Ascending aorta (tissue), 2 donors: ENCODE measurements at places on chromosomes 2 and 18.

DNA sequence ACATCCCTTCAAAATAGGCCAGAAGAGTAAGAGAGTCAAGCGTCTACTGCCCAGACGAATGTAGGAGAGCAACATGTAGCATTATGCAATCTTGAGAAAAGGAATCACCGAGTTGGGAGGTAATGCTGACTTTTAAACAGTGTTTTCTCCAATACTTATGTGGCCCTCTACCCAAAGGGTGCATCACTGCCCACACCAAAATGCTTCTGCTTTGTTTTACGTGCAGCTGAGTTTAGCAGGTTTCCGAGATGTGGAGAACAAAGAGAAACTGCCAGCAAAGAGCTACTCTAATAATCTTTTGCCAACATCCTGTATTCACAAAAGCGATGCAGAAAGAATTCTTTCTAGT lies 63.4 kb upstream of the ZEB2 start:
- DNase-seq, result no peak

DNA sequence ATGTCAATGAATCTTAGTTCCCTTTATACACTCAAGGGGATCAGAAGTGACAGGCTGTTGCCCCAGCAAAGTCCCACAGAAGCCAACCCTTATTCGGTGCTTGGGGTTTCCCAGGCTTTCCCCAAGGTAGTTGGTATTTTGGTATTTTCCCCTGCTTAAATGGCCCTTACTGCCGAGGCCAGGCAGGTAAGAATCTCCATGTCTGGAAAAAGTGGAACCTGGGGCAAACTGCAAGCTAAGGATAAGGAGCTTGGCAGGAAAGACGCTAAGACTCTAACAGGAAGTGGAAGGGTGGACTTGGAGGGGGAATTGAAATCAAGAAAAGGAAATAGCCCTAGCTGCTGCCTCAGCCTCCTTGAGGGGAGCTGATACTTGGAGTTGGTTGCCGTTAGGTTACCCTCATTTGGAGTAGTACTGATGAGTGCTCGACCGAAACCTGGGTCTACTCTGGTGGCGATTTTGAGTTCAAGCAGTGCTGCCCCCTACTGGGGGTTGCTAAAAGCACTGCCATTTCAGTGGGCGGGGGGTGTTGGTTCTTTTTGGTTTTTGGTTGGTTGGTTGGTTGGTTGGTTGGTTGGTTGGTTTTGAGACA lies 3.3 kb upstream of the GPBAR1 start:
- no peak for DNase-seq

- DNase-seq, result no peak
These were observed 124.3 kb downstream of the XRCC5 start for GRCh38 chr2:216233281-216233995.

- no peak for DNase-seq
These were observed 50.8 kb downstream of the RTTN start for GRCh38 chr18:70154591-70155194.

GRCh38 chr2:153871231-153872221 lies at the start of gene GALNT13:
GALNT13 (plus strand) TSS chr2:153871922.
- no peak for DNase-seq

GRCh38 chr2:220053919-220054318 lies 426.5 kb downstream of the SLC4A3 start:
- no peak for DNase-seq

- DNase-seq, result no peak
These were observed 105.0 kb downstream of the FIGN start for GRCh38 chr2:163630836-163631235.

DNA sequence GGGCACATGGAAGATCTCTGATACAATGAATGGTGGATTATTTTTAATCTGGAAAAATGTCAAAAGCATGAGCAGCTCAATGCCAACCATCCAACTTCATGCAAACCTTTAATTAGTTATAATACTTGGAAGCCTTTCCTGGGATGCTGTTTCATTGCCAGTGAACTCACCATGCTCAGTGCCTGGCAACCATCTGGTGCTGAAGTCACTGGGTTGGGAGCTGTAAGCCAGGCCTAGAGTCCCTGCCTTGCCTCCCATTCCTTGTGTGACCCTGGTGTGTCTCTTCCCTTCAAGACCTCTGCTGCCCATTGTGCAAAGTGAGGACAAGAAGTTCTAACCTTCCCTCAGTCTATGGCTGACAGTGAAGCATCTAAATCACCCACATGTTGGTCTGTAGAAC lies 458.7 kb downstream of the RNF144A start:
- DNase-seq, result no peak

DNA sequence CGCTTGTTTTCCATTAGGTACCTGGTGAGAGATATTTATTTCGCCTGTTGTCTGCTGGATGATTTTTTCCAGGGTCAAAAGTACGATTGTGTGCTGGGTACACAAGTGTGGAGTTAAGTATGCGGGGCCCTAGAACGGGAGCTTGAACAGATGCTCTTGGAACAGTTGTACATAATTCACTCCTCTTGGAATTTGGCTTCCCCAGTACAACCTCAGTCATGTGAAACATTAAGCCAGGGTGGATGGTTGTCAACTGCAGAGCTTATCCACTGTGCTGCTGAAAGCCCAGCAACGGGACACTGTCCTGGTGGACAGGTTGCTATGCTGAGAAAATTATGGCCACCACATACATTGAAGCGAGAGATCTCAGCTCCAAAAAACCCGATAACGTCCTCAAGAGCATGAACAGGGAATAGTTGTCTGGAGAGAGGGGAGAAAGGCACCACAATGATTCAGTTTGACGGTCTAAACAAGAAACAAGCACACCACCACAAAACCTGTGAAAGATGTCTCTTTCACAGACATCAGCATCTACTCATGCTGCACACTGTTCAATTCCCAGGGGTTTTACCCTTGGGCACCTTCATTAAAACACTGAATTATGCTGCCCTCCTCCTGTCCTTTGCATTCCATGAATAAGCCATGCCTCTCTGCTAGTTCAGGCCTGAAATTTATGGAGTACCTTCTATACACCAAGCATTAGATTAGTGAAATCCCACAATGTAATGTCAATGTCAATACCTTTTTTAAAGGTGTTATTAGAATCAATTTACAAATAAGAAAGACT lies 176.8 kb upstream of the TRIB2 start:
- no peak for DNase-seq

- no peak for DNase-seq
These were observed 660.5 kb downstream of the LRRTM4 start for GRCh38 chr2:76861708-76862107.

- no peak for DNase-seq
These were observed 811 bp downstream of the ADD2 start for GRCh38 chr2:70767079-70767698.

- no peak for DNase-seq
These were observed 34.0 kb downstream of the UGP2 start for GRCh38 chr2:63875559-63876245.

GRCh38 chr18:7367336-7367735 lies 136.4 kb downstream of the LRRC30 start:
- no peak for DNase-seq

DNA sequence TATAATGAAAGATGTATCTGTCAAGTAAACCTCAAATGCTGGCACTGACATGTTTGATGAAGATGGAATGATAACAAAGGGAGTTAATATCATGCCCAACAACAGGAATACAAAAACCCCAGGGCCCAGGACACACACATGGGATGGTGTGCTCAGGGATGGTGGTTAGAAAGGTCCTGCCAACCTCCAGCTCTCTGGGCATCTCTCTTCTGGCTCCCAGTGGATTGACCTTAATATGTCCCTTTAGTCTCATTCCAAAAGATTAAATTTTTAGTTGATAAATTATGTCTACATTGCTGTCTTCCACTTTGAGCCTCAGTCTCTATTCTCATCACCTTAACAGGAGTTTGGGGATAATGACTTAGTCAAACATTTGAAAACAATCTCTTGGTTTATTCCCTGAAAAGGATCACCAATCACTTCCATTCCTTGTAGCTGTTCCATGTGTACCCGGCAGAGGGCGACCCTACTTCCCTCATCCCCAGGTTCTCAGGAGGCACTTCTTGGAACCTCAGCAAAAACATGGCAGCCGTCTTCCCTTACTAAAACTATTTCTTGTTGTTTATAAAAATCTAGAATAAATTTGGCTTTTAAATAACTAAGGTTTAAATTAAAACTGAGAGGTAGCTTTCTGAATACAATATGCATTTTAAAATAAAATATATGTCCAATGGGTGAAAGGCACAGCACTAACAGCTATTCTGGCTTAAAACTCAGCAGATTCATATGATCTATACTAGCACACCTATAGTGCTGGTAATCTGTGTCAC lies 29.6 kb downstream of the MCEE start:
- DNase-seq, result peak; percentile 70

DNA sequence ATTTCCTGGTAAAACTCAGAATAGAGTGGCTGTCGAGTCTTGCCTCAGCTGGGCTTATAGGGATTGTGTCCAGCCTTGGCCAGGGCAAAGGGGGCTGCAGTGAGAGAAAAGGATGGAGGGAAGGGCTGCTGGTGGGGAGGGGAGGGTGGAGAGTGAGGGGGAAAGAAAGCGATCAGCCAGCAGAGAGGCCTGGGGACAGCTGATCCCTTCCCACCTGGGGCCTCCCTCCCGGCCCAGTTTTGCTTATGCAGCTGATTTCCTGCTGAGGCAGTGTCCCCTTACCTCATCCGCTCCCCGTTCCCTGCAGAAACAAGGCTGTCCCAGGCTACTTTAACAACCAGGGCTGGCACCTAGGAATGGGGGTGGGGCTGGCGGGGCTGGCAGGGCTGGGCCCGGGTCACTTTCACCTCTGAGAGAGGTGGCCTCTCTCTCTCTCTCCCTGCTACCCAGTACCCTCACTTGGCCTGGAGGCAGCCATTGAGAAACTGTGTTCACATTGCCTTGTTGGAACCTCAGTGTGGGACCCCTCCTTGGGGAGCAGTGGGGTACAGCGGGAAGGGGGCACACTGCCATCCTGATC lies 12.2 kb upstream of the GMPPA start:
- no peak for DNase-seq

DNA sequence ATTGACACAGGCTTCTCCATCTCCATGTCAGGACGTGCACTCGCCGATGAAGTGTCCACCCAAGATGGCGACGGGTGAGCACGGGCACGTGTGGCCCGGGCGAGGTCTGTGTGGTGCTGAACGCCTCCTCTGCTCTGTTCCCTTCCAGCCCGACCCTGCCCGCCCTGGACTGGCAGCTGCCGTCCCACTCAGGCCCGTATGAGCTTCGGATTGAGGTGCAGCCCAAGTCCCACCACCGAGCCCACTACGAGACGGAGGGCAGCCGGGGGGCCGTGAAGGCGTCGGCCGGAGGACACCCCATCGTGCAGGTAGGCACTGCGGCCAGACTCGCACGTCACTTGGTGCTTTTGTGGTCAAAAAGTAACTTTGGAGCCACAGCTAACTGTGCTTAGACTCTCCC lies 37.7 kb downstream of the NFATC1 start:
- no peak for DNase-seq

DNA sequence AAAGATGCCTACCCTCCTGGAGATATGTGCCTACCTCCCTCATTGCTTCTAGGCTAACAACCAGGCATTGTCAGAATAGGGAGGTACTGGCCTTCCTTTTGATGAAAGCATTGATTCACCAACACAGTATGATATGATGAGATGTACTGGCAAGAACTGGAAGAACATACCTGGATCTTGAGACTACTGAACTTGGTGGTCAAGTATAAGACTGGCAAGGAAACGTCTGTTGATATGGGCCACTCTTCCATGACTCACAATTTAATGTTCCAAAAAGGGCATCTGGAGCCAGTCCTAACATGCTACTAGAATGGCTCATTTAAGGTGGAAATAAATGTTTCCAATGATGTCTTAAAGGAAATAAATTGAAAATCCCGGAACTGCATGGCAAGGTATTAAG lies 18.1 kb downstream of the DTNB start:
- no peak for DNase-seq

DNA sequence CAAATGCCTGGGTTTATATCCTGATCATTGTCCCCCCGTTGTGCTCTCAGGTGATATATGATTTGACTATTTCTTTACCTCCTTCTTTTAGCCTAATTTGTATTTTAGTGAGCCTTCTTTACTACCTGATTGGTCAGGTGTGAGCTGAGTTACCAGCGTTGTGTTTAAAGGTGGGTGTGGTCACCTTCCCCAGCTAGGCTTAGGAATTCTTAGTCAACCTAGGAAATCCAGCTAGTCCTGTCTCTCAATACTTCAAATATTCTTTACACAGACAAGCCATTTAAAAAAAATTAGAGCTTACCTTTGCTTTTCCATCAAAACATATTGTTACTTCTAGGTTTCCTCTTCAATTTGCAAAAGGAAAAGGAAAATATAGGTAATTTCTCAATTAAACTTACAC lies 30.2 kb downstream of the KYNU start:
- no peak for DNase-seq

GRCh38 chr2:42378415-42378814 lies 17.4 kb upstream of the COX7A2L start:
- DNase-seq, result no peak

DNA sequence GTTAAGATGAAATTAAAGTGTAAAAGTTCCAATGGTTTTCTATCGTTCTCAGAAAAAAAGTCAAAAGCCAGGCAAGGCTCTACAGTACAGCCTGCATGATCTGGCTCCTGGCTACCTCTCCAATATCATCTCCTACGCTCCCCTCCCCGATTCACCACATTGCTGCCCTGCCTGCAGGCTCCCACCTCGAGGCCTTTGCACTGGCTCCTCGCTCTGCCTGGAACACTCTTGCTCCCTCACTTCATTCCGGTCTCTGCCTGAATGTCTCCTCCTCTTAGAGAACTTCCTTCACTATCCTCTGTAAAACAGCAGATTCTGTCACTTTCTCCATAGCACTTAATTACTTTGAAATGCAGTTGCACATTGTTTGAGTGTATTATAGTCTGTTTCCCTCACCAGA lies 72.5 kb downstream of the KLF7 start:
- no peak for DNase-seq

DNA sequence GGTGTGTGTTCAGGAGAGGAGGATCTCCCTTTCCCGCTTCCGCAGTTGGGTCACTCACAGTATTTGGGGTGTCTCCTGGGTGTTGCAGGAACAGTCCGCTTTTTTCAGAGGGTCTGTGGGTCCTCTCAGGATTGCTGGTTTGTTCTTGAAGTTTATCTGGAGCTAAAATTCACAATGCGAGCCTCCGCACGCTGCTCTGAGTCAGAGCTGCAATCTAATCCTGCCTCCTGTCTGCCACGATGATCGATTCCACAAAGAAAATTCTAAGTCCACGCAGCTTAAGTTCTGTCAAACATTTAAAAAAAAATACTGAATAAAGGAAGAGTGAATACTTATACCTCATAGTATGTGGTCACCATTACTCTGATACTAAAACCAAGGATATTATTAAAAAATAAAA lies 76.5 kb downstream of the RAD51AP2 start:
- no peak for DNase-seq

DNA sequence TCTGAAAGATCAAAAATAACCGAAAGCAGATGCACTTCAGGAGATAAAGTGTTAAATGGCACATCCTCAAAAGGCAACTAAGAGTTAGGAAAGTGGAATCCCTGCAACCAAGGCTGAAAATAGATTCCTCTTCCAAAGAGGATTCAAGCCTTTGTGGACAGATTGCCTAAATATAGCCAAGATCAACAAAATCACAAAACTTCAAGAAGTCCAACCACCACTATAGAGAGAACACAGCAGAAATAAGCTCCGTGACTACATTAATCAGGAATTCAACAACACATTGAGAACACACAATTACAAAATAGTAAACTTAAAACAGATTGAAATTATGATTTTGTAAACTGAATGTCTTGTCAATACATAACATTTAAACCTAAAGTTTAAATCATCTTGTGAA lies 165.7 kb downstream of the LNPK start:
- no peak for DNase-seq

GRCh38 chr2:45780541-45781463 lies 129.3 kb downstream of the PRKCE start:
- DNase-seq, result no peak

- DNase-seq, result no peak
These were observed 97.5 kb downstream of the STPG4 start for GRCh38 chr2:47057687-47058002.

- no peak for DNase-seq
These were observed 88.4 kb downstream of the ALPK2 start for GRCh38 chr18:58540381-58540943.
